C1 segment of cervical spinal cord (tissue), 14 donors: ENCODE measurements at places on chromosomes 2 and 18.

DNA sequence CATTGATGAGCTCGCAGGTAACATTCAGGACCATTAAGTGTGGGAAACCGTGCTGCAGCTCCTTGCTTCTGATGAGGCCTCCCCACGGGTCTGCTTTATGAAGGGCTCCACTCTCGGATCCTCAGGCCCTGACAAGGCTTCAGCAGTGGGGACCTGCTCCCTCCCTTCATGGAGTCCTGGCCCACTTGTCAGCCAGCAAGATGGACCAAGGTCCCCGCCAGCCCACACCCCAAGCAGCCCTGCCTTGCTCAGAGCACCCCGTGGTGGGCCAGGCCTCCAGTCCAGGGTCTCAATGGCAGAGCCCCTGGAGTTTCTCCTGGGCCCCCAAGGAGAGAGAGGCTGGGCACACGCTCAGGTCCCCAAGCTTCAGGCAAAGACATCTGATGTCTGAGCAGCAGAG, 41.5 kb downstream of the CROCC2 start:
- DNase-seq: no peak

DNA sequence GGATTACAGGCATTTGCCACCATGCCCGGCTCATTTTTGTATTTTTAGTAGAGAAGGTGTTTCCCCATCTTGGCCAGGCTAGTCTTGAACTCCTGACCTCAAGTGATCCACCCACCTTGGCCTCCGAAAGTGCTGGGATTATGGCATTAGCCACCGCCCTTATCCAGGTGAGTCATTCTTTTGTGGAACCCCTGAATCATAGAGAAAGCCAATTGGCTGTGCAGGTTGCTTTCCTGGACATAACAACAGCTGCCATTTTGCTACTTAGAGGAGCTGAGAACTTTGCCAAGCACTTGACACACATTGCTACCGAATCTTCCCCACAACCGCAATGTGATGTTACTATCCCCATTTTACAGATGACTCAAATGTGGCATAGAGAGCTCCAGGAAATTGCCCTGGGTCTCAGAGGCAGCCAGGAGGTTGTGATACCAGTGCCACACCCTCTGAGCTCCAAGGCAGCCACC, 36.0 kb downstream of the SETBP1 start:
- no peak for DNase-seq

- DNase-seq: no peak
Observed at GRCh38 chr2:239208465-239209180, 192.2 kb downstream of the HDAC4 start.

GRCh38 chr2:1911811-1912210, 167.5 kb upstream of the PXDN start:
- DNase-seq: no peak

DNA sequence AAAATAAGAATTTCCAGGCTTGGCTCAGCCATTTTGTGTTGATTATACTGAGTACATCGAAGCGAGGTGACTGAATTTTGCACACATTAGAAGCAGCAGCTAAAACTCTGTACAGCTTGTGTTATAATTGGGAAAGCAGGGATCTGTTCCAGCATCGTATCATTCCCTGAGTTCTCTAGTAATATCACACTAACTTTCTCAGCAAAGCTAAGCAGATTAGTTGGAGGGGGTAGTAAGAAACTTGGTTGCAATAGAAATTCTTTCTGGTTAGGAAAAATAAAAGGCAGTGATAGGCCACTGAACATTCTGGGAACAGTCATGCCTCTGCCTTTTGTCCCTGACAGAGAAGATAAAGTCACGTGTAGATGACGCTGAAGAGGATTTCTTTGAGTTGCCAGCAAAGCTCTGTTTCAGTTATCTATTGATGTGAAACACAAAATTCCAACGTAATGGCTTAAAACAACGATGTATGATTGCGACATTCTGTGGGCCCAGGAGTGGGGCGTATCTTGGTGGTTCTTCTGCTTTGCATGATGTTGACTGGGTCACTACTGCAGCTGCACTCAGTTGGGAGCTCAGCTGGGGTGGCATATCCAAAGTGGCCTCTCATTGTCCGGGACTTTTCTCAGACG, 202.1 kb upstream of the MEX3C start:
- DNase-seq: no peak

DNA sequence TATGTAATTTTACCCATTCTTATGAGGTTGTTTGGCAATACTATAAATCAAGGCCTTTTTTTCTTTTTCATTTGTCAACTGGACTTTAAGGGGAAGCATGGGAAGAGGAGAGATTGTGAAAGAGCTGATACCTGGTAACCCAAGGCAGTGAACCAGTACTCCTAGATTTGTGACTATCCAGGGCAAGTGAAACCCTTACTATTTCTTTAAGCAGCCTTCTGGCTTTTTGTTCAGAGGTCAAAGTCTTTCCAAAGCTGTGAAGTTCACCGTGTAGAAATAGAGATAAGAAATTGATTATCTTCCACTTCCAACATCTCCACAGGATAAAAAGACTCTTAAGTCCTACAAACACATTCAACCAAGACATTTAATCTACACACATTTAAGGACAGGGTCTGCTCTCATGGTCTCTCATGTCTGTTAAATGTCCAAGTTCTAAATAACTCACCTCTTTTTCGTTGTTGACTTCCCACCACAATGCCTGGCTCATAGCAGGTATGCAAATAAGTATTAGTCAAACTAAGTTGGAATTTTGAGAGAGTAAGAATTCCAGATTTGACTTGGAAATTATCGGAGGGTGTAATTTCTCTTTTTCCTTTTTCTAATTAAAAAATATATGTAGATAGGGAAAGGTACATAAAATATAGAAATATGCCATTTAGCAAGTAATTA, 485.8 kb downstream of the STK39 start:
- no peak for DNase-seq

DNA sequence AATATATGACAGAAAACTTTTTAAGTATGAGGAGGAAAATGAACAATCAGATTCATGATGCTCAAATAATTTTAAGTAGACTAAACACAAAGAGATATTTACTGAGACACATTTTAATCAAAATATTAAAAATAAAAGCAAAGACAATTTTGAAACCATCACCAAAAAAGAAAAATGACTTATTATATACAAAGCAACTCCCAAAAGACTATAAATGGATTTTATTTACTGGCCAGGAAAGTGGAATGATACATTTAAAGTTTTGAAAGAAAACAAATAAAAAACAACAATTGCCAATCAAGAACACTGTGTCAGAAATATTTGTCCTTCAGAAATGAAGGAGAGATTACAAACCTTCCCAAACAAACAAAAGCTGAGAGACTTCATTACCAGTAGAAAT, 968.5 kb upstream of the CELF4 start:
- DNase-seq: no peak

DNA sequence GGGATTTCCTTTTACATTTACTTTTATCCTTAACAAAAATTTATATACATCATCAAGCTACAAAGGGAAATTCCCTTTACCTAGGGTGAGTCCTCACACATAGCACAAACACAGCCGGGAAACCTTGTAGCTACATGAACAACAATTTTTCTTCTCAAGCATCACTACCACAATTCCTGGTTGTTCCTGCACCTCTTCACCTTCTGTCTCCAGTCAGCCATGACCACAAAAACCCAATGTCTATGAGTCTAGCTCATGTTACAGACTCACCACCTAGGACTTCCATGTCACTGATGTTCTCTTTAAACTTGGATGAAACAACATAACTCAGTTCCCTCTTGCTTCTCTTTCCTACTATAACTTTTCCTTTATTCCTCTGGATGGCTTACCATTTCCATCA, 460.4 kb downstream of the MBD2 start:
- DNase-seq: no peak

GRCh38 chr18:35999925-36000324, 27.4 kb downstream of the RMP24 start:
- DNase-seq: no peak

GRCh38 chr18:3281456-3282400, 19.8 kb downstream of the MYL12B start:
- DNase-seq: no peak
